ENCODE measurements at places on chromosomes 7 and 10.

DNA sequence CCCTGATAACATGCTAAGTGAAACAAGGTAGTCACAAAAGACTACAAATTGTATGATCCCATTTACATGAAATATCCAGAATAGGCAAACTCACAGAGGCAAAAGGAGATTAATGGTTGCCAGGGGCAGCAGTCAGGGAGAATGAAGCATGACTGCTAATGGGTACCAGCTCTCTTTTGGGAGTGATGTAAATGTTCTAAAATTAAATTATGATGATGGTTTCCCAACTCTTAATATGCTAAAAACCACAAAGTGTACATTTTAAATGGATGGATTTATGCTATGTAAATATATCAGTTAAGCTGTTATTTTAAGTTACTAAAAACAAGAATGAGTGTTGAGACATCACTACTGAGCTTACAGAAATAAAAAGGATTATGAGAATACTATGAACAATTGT is 12.6 kb downstream of the CYP51A1 start:
- no peak for DNase-seq

- peak; percentile 29 for DNase-seq
Measured at GRCh38 chr10:45239642-45240041, 75.8 kb downstream of the OR13A1 start.

GRCh38 chr7:27200761-27201579 is 1.1 kb upstream of the HOXA13 start:
- no peak for DNase-seq

- no peak for DNase-seq
Measured at GRCh38 chr7:77808517-77808916, 9.9 kb downstream of the PHTF2 start.

- DNase-seq, result no peak
Measured at GRCh38 chr10:112151524-112152039, 32.0 kb downstream of the GPAM start.

DNA sequence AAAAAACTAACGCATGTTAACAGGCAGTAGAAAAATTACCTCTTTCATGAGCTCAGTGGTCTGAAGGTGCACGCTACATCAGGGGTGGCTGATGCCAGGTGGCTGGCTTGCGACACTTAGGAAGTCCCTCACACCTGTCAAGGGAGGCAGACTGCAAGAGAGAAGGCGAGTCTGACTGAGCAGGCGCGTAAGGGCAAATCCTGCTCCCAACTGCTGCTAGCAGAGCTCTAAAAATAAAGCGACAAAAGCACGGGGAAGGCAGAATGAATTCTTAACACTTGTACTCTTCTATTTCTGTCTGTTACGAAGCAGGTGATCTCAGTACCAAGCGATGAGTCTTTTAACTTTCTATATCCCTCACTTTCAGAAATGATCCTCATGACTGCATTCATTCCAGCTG is 33.1 kb downstream of the CACNA2D1 start:
- DNase-seq, result no peak

DNA sequence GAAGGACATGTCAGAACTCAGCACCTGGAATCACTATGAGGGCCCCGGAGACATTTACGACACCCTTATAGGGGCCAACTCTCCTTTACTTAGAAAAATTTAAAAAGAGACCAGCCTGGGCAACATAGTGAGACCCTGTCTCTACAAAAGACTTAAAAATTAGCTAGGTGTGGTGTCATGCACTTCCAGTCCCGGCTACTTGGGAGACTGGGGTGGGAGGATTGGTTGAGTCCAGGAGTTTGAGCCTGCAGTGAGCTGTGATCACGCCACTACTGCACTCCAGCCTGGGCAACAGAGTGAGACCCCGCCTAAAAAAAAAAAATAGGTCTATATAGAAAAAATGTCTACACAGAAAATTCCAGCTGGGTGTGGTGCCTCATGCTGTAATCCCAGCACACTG is 7.5 kb upstream of the CYTH3 start:
- no peak for DNase-seq

GRCh38 chr10:101047268-101047667 is 14.5 kb upstream of the KAZALD1 start:
- DNase-seq, result no peak

GRCh38 chr7:55538538-55538937 is 33.8 kb downstream of the VOPP1 start:
- DNase-seq, result peak; percentile 77

- DNase-seq, result no peak
Measured at GRCh38 chr10:125192620-125193019, 32.3 kb upstream of the CTBP2 start.

- DNase-seq, result peak; percentile 11
Measured at GRCh38 chr7:40965774-40966173, 737.1 kb downstream of the INHBA start.

DNA sequence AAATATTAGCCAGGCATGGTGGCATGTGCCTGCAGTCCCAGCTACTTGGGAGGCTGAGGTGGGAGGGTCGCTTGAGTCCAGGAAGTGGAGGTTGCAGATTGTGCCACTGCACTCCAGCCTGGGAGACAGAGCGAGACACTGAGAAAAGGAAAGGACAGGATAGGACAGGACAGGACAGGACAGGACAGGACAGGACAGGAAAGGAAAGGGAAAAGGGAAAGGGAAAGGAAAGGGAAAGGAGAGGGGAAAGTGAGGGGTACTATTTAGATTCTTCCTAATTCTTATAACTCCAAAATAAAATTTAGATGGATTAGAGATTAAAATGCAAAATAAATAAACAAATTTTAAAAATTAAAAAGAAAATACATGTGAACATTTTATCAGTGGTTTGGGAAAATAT is 58.7 kb downstream of the PIK3AP1 start:
- DNase-seq, result no peak

GRCh38 chr7:46208635-46209525 is 287.8 kb upstream of the IGFBP3 start:
- DNase-seq, result no peak

Measured in foreskin melanocyte (primary cell).